T-cell (primary cell): ENCODE measurements at places on chromosomes 4 and X.

- DNase-seq: no peak
Observed at GRCh38 chrX:40496728-40497127, 84.0 kb upstream of the ATP6AP2 start.

DNA sequence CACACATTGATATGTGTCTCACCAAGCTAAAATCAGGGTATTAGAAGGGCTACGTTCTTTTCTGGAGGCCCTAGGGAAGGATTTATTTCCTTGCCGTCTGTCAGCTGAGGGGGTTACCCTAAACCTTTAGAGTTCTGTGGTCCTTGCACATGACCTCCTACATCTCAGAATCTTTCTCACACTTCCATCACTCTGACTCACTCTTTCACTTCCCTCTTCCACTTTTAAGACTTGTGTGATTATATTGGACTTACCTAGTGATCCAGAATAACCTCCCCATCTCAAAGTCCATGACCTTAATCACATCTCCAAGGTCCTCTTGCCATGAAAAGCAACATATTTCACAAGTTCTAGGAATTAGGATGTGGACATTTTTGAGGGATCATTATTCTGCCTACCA lies 53.6 kb upstream of the FUNDC1 start:
- DNase-seq: no peak

- DNase-seq: peak; percentile 85
Observed at GRCh38 chr4:119300101-119300978, 21.6 kb downstream of the FABP2 start.

DNA sequence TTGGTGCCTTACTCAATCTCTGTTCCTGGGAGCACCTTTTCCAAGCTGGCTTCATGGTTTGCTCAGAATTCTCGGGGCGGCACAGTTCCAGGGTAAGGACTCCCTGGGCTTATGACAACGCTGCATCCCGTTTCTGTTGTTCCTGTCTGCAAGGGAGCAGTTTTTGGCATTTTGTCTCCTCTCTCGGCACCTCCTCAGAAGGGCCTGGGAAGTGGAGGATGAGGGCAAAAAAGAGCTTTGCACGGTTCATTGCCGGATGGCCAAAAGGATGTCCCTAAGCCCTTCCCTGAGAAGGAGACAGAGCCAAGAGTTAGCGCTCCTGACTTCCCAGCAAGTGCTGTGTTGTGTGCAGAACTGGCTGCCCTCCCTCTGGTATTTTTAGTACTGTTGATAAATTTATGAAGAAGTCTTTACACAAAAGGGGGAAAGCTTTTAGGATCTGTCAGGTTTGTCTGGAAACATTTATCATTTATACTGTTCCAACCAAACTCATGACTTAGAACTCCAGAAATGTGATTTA lies 13.4 kb downstream of the SRD5A3 start:
- DNase-seq: no peak

GRCh38 chrX:15790769-15791290 lies 546 bp downstream of the ZRSR2 start:
- no peak for DNase-seq

GRCh38 chrX:152992115-152992514 lies 1.8 kb downstream of the PNMA5 start:
- no peak for DNase-seq

DNA sequence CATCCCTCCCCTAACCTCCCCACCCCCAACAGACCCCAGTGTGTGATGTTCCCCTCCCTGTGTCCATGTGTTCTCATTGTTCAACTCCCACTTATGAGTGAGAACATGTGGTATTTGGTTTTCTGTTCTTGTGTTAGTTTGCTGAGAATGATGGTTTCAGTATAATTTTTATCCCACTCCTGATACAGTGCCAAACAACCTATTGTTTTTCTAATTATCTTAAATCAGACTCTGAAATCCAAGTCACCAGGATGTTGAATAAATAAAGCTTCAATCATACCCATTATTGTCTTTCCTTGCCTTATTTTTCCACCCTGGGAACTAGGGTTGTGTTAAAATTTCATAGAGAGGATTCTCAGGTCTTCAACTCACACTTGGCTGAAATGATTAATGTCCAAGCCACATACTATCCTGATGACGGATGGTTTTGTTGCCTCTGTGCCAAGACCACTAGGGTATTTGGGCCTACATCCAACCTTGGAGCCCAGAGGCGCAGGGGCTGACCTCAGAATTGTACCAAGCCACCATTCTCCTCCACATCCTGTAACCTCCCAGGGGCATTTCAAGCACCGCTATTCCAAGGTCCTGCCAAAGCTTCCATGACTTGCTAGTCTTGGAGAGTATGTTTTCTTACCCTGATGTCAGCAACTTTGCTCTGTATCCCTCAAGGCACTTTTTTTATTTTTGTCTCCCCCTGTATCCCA lies 332.4 kb downstream of the ARHGAP24 start:
- DNase-seq: no peak

GRCh38 chr4:118398226-118399090 lies 45.7 kb upstream of the PRSS12 start:
- DNase-seq: no peak

GRCh38 chrX:1248331-1249061 lies 20.1 kb upstream of the CSF2RA start:
- no peak for DNase-seq

GRCh38 chr4:174080361-174080760 lies 203.1 kb downstream of the FBXO8 start:
- DNase-seq: no peak

DNA sequence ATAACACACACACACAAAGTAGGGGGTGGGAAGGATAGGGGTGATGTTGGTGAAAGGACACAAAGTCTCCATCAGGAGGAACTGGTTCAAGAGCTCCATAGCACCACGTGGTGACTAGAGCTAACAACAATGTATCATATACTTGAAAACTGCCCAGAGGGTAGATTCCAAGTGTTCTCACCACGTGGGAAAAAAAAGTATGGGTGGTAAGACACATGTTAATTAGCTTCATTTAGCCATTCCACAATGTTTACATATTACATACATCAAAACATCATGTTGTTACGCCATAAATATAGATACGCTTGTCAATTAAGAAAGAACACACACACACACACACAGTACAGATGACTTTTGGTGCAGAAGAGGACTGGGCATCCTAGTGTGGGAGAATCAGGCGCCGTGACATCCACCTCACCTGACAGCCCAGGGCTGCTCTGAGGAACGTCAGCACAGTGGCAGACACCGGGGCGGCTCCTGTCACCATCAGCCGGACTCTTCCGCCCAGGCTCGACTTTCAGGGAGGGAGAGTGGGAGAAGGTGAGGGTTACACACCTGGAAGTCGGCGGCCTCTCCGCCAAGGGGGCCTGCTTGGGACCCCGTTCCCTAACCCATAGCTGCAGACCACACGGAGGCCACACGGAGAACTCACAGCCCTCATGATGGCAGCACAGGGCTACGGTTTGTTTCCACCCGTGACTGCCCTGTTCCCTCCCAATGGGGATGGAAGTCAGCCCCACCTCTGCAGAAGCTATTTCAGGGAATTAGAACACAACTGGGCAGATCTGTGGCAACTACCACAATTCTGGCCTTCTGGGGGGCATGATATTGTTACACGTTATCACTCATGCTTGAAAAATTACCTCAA lies 31.8 kb upstream of the CENPU start:
- no peak for DNase-seq

DNA sequence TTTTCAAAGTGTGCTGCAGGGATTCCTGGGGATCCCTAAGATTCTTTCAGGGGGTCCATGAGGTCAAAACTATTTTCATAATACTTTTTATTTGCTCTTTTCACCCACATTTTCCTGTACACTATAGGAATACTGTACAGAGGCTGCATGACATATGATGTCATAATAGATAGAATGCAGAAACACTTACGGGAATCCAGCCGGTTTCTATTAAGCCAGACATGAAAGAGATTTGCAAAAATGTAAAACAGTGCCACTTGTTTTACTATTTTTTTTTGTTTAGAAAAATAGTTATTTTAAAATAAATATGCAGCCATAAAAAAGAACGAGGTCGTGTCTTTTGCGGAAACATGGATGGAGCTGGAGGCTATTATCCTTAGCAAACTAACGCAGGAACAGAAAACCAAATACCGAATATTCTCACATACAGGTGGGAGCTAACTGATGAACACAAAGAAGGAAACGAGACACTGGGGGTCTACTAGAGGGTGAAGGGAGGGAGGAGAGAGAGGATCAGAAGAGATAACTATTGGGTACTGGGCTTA lies 5.0 kb downstream of the ZFX start:
- no peak for DNase-seq

DNA sequence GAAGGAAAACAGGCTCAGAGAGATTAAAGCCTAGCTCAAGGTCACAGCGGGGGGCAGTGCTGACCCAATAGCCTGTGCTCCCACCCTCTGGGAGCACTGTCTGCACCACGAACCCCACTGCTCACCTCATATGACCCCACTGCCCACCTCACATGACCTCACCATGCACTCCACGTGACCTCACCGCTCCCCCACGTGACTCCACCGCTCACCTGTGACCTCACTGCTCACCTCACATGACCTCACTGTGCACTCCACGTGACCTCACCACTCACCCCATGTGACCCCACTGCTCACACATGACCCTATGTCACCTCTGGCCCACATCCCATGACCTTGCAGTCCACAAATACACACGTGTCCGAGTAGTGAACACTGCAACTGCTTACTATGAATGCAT lies 55.4 kb downstream of the ACOX3 start:
- no peak for DNase-seq

DNA sequence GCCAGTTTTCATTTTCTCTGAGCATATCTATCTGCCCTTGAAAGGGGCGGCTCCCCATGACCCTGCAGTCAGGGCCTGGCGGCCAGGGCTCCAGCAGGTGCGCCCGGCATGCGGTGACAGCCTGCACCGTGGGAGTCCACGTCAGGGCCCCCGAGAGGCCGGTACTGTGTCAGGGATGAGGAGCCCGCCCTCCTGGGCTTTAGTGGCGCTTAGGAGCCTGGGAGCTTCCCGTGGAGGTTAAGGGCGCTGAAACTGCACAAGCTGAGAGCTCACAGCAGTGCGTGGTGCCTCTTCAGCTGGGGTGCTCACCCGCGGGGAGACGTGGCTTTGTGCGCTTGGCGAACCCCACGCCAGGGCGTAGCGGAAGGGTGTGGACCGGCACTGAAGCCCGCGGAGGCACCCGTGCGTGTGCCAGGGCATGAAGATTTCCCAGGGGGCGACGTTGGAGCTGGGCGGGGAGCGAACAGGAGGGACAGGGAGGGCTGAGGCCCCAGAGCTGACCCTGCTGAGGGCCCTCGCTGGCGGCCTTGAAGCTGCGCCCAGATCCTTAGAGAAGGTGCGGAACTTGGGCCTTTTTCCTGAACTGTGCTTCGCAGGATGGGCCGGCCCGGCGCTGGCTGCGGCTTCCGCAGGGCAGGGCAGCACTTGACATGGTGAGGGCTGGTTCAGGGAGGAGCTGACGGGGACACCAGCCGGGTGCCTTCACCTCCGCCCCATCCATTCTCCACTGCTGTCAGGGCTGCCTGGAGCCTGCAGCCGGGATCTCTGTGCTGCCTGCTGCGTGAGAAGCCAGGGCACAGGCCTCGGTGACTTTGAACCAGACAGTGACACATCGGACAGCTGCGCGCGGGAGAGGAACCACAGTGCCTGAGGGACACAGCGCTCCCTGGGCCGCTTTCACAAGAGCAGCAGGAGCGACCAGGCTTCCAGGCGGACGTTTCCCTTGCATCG lies 32.9 kb downstream of the HTT-AS start:
- DNase-seq: peak; percentile 53

GRCh38 chrX:74421740-74422352 lies 553 bp downstream of the SLC16A2 start:
- DNase-seq: no peak

DNA sequence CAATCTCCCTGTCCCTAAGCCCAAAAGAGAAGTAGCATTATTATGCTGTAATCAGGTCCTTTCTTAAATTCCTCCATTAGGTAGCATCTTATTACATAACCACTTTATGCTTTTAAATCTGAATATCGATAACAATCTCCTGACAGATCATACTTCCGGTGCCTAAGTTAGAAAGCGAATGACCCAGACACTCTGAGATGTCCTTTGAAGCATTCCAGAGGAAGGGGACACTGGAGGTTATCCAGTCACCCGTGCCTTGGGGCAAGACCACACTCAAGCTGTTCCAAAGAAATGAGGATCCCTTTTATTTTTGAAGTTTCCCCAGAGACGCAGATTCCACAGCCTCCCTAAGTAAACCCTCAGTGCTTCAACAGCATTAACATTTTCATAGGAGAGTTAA lies 125.7 kb downstream of the PALLD start:
- no peak for DNase-seq

DNA sequence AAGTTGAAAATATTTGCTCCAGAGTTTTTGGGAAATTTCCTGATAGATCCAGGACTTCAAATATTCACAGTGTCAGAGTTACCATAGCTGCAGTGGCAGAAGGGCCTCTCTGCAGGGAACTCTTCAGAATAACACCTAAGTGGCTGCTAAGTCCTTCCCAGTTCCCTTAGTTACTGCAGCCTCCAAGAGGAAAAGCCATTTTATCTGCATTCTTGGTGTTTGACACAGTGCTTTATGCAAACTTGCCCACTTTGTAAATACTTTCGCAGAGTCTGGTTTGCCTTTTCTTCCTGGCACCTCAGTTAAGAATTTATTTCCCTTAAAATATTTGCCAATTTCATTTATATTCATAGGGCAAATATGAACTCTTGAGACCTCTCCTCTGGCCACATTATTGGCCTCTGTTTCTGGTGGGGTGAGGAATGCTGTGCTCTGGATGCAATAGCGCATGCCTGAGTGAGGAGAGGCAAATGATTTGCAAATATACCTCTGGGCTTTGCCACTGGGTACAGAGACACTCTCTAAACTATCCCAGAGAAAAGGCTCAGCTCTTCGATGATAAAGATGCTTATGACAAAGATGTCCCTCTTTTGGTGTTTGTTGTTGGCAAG lies 566.3 kb upstream of the NR3C2 start:
- DNase-seq: no peak

DNA sequence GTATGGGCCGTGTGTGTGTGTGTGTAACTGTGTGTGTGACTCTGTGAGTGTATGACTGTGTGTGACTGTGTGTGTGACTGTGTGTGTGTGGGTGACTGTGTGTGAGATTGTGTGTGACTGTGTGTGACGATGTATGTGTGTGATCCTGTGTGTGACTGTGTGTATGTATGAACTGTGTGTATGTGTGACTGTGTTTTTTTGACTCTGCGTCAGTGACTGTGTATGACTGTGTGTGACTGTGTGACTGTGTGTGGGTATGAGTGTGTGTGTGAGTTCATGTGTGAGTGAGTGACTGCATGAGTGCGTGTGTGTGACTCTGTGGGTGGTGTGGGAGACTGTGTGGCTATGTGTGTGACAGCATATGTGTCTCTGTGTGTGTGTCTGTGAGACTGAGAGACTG lies 81.8 kb downstream of the ZNF718 start:
- DNase-seq: no peak

- peak; percentile 60 for DNase-seq
Observed at GRCh38 chrX:39773923-39774773, 323.6 kb downstream of the BCOR start.

DNA sequence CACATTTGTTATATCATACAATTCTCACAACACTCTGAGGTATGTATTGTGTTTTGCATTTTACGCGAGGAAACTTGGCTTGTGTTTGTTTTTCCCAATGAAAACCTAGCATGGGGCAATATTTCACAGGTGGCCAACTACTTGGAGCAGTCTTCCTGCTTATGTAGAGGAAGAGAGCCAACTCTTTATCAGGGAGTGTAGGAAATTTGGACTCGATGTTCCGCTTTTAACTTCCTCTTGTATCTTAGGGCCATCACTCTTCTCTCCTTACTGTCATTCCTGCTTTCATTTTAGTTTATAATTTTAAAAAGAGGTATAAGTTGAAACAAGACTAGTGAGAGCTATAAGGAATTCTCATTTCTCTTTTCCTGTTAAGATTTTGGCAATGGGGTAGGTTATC lies 107.7 kb upstream of the RPS6KA3 start:
- no peak for DNase-seq

GRCh38 chr4:67765401-67765800 lies 11.2 kb upstream of the GNRHR start:
- DNase-seq: no peak
